Smooth muscle cell of the umbilical artery (primary cell): ENCODE measurements at places on chromosomes 16 and 17. TPM values are rescaled to one million over a fixed set of nuclear protein-coding genes. Genes with fewer than 3 reads are reported as not detected.

OR4D1 gene
- total RNA-seq = not detected in 2 replicates

WNT9B gene
- total RNA-seq = not detected in 2 replicates

EFNB3 gene
- under 0.01 and 0.23 TPM in 2 replicates for total RNA-seq

DNASE1L2 gene
- total RNA-seq = 1.2 and 1.3 TPM in 2 replicates

PHB1 gene
- total RNA-seq = 114 and 130 TPM in 2 replicates

CPNE7 gene
- total RNA-seq = 14.8 and 27.5 TPM in 2 replicates

MYH2 gene
- under 0.01 and 0.97 TPM in 2 replicates for total RNA-seq
